ENCODE measurements at places on chromosomes 5 and 9.

DNA sequence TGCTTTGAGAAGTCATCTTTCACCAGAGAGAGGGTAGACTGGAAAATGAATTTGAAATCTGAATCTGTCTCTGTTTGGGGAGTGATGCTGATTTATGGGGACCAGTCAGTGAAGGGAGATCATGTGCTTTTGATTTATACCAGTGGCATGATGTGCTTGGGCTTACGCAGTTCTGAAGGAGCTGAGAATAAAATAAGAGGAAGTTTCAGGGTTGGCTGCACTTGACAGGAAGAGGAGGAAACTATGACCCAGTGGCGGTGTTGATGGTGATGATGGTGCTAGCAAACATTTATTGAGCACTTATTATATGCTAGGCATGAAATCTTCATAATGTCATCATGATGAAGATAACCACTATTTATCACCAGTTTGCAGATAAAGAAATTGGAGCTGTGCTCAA lies 136.4 kb upstream of the GLRA1 start:
- DNase-seq, result no peak

DNA sequence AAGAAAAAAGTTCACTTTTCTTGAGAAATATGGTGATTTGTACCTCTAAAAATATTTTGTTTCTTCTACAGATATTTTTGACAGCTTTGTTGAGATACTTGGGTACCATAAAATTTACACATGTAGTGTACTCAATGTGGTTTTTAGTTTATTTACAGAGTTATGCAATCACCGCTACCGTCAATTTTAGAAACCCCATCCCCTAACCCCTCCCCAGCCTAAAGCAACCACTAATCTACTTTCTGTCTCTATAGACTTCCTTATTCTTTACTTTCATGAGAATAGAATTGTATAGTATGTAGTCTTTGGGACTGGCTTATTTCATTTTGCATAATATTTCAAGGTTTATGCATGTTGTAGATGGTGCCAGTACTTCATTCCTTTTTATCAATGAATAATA lies 45.0 kb upstream of the TDRD7 start:
- DNase-seq, result no peak

DNA sequence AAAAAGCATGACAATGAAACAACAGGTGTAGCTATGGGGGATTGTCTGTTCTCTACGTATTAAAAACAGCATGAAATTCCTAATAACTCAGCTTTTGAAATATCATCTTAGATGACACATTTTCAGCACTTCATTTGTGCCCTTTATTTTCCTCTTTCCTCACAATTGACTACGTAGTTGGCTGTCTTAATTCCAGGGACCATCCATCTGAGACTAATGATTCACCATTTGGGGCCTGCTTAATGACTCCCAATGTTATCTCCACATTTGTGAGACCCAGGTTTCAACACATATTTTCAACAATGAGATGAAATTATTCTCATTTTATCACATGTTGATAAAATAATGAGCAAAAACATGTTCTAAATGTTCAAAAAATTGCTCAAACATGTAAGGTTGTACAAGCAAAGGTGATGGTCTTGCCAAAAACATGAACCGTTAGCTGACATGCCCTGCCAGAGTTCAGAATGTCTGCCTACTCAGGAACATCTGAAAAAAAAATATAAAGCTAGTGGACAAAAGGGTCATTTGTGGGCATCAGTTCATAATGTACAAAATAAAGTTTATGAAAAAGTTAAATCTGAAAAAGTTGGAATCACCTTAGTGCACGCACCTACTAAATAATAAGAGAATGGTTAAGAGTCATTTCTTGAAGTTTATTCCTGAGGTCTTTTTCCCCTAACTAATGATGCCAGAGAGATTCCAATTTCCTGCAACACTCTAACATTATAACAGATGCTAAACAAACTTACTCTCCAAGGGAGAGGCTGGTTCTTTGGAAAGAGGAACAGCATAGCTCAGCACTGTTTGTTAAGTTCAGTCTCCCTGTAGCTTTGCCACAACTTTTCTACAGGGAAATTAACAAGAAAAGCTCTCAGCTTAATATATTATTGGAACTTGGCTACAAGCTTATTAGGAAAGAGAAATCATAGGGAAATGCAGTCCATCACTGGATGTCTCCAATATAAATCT lies 275.5 kb downstream of the SPOCK1 start:
- DNase-seq, result no peak

DNA sequence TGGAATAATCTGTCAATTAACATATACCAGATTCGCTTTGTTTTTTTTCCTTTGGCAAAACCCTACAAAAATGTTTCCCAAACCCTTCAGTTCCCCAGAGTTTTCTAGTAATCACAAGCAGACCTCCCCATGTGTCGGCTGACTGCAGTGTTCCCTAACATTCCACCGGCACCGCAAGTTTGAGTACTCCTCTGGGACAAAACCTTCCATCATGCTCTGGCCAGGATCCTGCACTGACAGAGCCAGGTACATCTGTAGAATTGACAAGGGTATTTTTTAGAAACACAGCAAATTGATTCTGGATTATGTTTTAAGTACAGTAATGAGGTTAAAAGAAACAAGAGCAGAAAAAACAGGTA lies 174.7 kb downstream of the GAS1 start:
- DNase-seq, result no peak

DNA sequence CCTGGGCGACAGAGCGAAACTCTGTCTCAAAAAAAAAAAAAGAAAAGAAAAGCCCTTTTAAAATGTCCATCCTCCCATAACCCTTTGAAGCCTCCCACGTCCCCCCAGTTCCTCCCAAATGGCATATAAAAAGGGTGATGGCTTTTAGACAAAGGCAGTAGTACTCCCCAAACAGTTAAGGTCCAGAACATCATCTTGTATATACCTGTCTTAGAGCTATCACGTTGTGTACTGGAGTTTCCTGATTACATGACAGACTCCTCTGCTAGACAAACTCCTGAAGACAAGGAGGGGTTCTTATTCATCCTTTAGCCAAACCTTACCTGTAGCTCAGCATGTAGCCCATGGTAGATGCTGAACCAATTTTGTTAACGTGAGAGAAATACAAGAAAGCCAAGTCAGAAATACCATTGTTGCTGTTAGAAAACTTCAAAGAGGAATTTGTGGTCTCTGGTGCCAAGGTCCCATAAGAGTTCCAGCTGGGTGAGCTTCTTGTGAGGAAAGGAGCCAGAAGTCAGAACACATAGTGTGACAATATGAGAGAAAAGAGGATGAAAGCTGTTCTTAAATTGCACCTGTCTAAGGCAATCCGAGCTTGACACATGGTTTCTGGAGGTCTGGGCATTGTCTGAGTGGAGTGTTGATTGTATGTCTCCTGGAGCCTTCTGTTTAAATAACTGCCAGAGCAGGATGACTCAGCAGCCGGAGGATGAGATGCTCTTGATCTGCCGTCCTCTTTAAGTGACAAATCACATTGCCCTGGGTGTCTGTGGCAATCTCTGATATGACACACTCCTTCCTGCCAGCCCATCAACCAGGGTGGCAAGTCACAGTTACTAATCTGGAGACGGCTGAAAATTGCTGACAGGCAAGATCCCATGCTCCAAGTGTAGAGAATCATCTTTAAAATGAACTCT lies 69.1 kb downstream of the ARRDC3 start:
- no peak for DNase-seq

GRCh38 chr5:177260961-177261360 lies 42.6 kb downstream of the RAB24 start:
- DNase-seq, result no peak

- no peak for DNase-seq
These were observed 42.9 kb downstream of the PDCD1LG2 start for GRCh38 chr9:5553211-5553610.

GRCh38 chr9:105500108-105500766 lies 52.4 kb downstream of the FSD1L start:
- no peak for DNase-seq

DNA sequence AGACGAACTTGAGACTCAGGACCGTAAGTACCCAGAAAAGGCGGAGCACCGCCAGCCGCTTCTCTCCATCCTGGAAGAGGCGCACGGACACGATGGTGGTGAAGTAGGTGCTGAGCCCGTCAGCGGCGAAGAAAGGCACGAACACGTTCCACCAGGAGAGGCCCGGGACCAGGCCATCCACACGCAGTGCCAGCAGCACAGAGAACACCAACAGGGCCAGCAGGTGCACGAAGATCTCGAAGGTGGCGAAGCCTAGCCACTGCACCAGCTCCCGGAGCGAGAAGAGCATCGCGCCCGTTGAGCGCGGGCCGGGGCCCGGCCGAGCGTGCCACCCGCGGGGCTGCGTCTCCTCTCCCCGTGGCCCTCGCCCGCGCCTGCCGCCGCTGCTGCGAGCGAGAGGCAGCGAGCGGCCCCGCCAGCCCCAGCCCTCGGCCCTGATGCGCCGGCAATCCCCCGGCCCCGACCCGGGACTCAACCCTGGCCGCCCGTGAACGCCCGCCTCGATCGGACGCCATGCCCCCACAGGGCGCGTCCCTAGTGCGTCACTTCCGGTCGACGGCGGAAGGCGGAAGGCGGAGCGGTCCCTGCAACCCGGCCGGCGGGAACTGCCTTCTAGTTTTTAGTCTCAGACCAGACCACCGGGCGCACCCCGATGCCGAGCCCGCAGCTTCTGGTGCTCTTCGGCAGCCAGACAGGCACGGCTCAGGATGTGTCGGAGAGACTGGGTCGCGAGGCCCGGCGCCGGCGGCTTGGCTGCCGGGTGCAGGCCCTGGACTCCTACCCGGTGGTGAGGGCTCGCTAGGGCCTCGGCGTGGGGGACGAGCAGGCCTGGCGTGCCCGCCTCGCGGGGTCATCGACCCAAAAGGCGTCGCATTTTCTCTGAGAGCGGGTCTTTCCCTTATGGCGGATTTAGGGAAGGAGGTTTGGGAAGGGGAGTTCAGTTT lies at the start of the genes NDOR1 and TMEM203:
TSS of gene NDOR1 (plus strand) at position 575 of the 944 bp plus-strand sequence. CDS start at position 653, 78 bp downstream.
TSS of gene TMEM203 (minus strand) at position 523 of the 944 bp plus-strand sequence. CDS start at position 289, 234 bp downstream.
- DNase-seq, result no peak

GRCh38 chr9:132745756-132746709 lies 75.8 kb downstream of the GTF3C4 start:
- no peak for DNase-seq

DNA sequence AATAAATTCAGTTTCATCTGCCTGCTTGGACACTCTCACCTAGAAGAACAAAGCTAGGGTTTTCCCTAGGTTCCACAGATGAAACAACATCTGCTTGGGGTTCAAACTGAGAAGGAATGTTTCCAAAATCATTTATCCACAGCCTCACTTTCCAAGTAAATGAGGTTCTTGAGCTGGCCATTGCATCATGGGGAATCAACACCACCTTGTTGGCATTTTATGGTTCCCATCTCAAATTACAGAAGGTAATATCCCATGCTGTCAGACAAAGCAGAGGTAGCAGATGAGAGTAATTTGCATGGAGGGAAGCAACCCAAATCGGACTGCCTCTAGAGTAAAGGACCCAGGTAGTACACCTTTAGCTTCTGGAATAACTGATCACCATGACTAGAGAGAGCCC lies 10.5 kb upstream of the NR4A3 start:
- DNase-seq, result no peak

DNA sequence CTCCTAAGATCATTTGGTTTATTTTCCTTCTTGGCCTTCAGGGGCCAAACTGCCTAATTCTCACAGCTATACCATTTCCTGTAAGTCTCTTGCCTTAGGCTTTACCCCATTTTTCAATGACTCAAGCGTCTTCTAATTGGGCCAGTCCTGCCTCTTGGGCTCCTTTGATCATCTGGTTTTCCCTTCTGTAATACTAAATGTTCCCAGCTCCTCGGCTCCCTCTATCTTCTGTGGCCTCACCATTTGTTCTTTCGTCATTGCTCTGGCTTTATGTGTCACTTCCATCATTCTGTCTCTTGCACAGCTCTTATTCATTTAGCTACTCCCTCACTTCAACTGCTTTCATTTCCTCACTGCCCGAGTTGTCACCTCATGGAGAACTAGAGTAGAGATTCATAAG lies 14.5 kb upstream of the SPINK7 start:
- DNase-seq, result no peak

DNA sequence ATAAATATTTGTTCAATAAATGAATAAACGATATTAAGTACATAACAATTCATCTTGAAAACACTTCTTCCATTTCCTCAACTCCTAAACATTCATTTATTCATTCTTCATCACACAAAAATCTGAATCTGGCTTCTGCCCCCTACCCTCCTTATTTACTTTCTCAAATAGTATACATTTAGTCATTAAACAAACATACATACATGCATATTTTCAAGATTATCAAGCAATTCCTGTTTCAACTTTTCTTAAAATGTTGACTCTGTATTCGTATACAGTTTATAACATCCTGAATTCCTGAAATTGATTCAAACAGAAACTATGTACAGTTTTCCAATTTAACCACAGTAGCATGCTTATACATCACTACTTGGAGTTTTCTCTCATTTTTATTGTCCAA lies 129.0 kb downstream of the MUSK start:
- DNase-seq, result no peak

DNA sequence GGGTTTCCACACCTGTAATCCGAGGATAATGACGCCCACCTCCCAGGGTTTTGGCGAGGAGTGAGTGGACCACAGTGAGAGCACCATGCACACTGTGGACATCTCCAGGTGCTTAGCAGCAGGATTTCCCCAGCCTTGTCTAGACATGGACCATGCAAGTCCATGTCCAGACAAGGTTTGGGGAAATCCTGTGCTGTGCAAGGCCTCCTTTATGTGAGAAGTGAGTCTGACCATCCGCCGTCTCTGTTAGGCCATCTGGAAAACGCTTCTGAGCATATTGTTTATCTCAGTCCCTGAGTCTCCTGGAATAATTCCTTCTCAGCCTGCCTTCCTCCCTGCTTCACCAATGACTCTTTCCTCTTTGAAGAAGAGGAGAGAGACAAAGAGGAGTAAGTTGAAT lies 26.2 kb upstream of the TNFAIP8 start:
- no peak for DNase-seq

DNA sequence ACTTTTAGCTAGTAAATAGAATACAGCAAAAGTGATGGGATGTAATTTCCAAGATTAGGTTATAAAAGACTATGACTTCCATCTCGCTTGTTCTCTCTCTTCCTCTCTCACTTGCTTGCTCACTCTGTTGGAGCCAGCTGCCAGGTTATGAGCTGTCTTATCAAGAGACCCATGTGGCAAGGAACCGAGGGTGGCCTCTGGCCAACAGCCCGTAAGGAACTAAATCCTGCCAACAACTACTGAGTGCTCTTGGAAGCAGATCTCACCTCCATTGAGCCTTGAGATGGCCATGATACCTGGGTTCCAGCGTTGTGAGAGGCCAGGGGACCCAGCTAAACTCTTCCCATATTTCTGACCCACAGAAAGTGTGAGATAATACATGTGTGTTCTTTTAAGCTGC lies 636.1 kb downstream of the ACTL7B start:
- DNase-seq, result no peak

DNA sequence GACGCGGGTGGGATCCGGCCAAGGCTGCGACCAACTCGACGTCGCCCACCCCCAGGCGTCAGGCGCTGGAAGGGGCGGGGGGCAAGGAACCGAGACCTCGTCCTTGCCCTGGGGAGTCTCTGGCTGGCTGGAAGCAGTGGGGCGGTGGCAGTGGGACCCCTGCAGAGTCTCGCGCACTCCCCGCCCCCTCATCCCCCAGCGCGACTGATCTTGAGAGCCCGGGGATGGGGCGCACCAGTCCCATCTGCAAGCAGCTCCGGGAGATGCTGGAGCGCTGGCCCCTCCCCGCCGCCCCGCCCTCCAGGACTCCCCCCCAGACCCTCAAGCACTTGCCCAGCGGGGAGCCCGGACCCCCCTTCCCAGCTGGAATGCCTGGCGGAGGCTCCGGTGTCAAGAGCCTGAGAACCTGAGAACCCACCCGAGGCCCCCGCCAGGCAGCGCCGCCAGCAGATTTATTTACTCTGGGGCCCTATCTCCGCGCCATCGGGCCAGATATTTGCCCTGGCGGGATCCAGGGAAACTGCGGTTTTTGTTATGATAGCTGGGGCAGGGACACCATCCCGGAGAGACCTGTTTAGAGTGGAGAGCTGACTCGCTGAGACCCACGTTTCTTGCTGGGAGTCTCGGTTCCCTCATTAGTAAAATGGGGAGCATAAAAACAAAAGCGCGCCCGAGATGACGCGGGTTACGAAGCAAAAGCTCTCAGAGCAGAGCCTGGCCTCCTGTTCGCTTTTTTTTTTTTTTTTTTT lies 1.2 kb downstream of the PRRT1B start:
- no peak for DNase-seq

All from LNCaP clone FGC (cell line).